ENCODE measurements at places on chromosomes 12 and 14.

DNA sequence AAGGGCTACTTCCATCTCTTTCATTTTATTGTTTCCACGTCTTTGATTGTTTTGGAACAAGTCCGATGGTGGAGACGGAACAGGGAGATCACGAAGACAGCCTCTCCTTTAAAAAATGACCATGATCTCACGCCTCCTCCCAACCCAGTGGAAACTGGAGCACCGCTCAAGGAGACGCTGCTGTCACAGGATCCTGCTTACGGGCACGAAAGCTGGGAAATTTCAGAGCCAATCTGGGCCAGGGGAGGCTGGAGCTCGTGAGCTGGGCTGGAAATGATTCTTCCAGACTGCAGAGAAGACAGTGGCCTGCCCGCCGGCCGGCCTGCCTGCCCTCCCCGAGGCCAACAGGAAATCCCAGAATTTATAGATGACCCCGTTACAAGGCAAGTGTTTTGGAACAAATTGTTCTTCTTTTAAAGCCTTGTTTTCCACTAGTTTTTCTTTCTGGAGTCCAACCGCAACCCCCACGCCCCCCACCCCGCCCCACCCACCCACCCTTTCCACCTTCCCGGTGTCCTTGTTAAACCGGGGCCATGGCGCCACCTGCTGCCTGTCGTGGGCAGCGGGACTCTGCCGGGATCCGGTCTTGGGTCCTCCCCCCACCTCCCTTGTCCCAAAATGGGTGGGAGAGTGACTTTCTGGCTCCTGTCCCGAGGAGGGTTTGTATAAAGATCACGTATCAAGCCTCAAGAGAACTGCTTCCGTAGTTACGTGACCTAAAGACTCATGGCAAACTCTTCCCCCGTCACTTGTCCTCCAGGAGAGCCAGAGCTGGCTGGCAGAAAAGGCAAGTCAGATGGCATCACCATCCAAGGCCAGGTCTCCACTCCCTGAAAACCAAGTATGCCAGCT is 40.3 kb downstream of the MAP1LC3B2 start:
- peak; percentile 79 for DNase-seq

DNA sequence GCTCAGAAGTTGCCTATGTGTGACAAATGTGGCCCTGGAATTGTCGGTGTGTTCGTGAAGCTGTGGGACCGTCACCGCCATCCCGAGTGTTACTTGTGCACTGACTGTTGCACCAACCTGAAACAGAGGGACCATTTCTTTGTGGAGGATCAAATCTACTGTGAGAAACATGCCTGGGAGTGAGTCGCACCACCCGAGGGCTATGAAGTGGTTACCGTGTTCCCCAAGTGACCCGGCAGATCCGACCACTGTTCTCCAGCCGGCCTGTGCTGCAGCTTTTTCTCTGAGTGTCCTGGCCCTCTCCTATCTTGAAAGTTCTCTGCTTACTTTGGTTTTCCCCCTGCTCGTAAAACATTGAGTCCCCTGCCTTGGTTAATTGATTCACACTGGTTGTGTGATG is 65.3 kb downstream of the VCPKMT start:
- no peak for DNase-seq

DNA sequence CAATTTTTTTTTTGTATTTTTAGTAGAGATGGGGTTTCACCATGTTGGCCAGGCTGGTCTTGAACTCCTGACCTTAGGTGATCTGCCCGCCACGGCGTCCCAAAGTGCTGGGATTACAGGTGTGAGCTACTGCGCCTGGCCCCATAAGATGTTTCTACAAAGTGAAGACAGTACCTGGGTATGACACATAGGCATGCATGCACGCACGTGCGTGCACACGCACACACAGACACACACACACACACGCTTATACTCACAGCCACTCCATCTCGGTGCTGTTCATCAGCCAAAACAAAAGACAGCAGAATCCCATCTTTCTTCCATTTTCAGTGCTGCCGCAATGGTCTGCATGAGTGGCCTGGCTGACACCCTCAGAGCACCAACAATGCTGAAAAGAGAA is 63.9 kb downstream of the VCPKMT start:
- DNase-seq, result no peak

- peak; percentile 96 for DNase-seq
Observed at GRCh38 chr12:27984275-27984674, 11.7 kb upstream of the PTHLH start.

GRCh38 chr12:105402366-105402765 is 71.9 kb downstream of the C12orf75 start:
- DNase-seq, result no peak

DNA sequence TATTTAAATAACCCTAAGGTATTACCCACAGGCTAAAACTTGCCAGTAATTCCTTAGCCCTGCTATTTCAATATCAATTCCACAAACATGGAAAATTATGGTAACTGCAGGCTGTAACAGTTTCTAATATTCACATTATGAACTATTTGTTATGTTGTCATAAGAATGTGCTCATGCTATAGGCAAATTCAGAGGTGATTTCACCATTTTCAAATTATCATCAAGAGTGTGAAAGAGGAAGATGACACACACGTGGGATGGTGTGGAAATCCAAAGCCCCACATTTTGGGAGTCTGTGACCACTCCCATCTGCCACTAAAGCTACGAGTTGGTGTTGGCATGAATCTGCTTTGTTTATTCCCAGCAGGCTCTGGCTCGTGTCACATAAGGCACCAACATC is 5.9 kb upstream of the MYO1A start:
- DNase-seq, result no peak

- no peak for DNase-seq
Observed at GRCh38 chr12:115569345-115570068, 708.0 kb downstream of the MED13L start.

GRCh38 chr12:81991868-81992267 is 232.7 kb upstream of the PPFIA2 start:
- DNase-seq, result no peak

DNA sequence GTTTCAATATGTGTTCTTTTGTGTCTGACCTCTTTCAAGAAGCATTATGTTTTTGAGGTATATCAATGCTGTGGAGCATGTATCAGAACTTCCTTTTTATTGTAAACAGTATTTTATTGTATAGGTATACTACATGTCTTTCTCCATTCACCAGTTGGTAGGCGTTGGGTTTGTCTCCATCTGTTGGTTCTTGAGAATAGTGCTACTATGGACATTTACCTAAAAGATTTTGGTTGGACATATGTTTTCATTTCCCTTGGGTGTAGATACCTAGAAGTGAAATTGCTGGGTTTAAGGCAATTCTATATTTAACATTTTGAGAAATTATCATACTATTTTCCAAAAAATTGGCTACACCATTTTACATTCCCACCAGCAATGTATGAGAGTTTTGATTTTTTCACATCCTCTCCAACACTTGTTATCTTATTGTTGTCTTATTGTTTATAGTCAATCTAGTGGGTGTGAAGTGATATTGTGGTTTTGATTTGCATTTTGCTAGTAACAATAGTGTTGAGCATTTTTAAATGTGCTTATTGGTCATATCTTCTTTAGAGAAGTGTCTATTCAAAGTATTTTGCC is 409.2 kb downstream of the IPO8 start:
- DNase-seq, result peak; percentile 68

- DNase-seq, result no peak
Observed at GRCh38 chr12:70719071-70719470, 81.8 kb upstream of the PTPRB start.

GRCh38 chr14:55624913-55625312 is 44.9 kb downstream of the KTN1 start:
- DNase-seq, result no peak

DNA sequence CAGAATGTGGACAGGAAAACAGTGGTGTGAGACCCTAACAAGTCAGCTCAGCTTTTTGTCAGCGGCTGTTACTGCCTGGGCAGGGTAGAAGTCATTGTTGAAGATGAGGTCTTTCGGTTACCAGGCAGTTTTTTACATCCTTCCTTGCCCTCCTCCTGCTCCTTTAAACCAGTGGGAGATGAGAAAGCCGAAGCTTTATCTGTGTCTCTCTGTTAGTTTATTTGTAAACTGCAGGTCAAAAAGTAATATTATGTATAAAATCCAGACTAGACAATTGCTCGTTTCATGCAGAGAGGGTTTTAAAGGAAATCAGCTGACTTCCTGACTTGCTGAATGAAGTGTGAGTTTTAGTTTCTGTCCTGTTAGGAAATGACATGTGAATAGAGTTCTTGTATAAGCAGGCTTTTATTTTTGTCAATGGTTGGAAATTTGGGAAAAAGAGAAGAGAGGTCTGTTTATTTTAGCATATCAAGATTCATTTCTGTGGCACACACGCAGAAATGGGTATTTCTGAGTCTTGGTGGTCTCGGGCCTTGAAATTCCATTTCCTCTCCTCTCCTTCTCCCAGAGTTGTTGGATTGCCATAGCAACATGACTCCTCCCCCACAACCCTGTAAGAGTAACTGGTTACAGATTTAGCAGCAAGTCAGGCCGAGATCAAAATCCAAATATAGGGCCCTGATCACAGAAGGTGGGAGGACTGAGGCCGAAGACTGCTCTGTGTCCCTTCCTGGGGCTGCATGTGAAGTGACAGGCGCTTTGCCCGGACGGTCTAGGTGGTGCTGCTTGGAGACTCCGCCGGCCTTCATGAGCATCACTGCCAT is 60.8 kb downstream of the SAMD4A start:
- DNase-seq, result no peak

- peak; percentile 31 for DNase-seq
Observed at GRCh38 chr12:119512772-119513497, 80.6 kb upstream of the TMEM233 start.

All from SJCRH30 (cell line).